Psoas muscle (tissue), 8 donors: ENCODE measurements at places on chromosomes 6 and 20. TPM values are rescaled to one million over a fixed set of nuclear protein-coding genes. Genes with fewer than 3 reads are reported as not detected.

The ZBP1 gene
- 0.17 TPM for polyA plus RNA-seq

GRCh38 chr20:50344232-50345071, 153.8 kb downstream of the CEBPB start:
- DNase-seq, result no peak

DNA sequence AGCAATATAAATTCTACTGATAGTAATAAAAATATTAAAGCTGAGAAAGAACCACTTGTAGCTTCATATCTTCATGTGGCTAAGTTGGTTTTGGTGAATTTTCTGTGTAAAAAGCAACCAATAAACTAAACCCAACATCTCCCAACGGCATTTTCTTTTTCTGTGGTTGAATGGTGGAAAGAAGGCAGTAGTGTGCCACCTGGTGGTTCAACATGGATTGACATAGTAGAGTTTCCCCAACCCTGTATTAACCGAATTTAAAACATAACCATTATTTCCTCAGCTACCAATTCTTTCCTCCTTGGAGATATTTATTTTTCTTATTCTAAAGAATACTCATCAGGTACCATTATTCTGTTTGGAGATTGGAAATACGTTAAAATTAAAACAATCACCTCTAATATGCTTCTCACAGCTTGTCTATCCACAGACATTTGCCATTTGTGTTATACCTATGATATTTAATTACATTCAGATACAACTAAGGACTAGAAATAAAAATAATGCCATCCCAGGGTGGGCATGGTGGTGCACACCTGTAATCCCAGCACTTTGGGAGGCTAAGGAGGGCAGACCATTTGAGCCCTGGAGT, 117.1 kb upstream of the EEF1E1 start:
- no peak for DNase-seq

- DNase-seq, result no peak
Observed at GRCh38 chr6:9499709-9500108, 915.2 kb downstream of the TFAP2A start.

- no peak for DNase-seq
Observed at GRCh38 chr6:14210077-14210476, 92.5 kb downstream of the CD83 start.
